HS-5 (cell line): ENCODE measurements at places on chromosomes 5 and 9.
A peak's percentile ranks its signal among the peaks of the same experiment; 100 is the strongest.

DNA sequence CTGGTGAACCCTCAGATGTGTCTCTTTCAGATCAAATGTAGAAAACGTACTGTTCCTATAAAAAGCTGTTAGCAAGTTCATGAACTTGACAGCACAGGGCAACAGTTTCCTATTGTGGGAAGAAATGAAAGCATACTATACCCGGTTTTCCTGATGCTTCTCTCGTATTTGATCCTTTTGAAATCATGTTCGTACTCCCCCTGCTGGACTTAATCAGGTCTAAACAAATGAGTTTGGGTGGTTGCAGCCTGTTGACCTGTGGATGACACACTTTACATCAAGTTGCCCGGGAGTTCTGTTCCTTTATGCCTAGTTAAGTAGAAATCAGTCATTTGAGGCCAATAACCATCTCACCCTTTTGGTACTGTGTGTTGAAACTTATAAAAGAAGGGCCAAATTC is 1992.3 kb downstream of the MAT2B start:
- peak; percentile 65 for DNase-seq

- no peak for DNase-seq
Observed at GRCh38 chr5:67334373-67334772, 137.8 kb upstream of the CD180 start.

GRCh38 chr5:59874675-59875074 is 18.9 kb downstream of the PDE4D start:
- peak; percentile 56 for DNase-seq

GRCh38 chr5:93076566-93076965 is 504.5 kb downstream of the NR2F1-AS1 start:
- no peak for DNase-seq

- no peak for DNase-seq
Observed at GRCh38 chr5:97412959-97413358, 229.9 kb upstream of the RIOK2 start.

- no peak for DNase-seq
Observed at GRCh38 chr5:67233075-67233474, 36.5 kb upstream of the CD180 start.

DNA sequence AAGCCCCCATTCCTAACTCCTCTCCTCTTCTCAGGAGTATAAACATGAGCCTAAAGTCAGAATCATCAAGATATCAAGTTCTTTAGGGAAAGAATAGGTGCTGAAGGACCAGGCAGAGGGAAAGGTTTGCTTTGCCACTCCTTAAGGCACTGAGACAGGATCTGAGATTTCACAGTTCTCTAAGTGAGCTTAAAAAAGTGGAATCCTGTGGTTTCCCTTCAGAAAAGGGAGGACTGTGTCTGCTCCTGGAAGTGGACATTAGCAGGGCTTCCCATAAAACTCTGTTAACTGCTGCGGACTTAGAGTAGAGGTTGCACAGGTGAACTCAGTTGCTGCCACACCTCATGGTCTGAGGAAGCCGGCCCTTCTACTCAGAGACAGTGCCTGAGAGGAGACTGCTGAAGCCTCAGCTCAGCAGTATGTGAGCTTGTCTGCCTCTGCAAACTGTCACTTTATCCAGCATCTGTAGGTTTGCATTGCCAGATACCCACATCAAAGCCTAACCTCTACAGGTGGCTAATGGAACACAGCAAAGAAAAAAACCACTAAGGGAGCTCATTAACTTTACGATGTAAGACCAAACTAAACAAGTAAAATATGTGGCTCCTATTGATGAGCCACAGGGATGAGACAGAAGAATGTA is 42.9 kb downstream of the RIC1 start:
- DNase-seq: no peak

GRCh38 chr9:70486127-70486526 is 71.7 kb upstream of the KLF9 start:
- no peak for DNase-seq

DNA sequence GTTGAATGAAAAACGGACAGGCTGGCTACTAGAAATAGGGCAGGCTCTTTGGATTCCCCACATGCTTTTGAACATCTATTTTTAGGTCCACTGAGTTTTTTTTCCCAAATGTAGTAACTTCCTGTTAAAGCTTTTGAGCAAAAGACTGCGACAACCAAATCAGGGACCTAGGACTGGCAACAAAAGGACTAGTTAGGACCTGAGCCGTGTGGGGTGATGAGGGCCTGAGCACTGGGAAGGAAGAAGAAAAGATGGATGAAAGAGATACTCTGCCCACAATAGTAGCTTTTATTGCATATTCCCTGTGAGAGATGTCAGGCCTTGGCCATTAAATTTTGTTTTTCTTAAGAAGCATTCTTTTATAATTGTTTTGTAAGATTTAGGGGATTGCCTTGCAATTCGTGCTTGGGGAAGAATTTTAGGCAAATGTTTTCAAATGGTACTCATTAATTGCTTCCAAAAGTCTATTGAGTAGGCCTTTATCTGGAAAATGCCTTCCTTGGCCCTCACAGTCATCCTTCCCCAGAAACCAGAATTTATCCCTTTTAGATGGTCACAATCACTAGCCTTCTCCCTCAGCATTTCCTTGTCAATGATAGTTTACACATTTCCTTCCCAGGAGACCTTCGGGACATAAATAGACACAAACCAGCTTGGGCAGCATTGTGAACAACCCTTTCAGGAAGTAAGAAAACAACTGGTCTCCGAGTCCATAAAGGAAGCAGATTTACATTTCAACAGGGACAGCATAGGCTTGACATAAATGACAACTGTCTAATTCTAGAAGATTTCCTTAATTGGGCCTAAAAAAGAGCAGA is 166.5 kb downstream of the RMI1 start:
- no peak for DNase-seq

- DNase-seq: no peak
Observed at GRCh38 chr9:7844242-7844641, 44.7 kb upstream of the DMAC1 start.

DNA sequence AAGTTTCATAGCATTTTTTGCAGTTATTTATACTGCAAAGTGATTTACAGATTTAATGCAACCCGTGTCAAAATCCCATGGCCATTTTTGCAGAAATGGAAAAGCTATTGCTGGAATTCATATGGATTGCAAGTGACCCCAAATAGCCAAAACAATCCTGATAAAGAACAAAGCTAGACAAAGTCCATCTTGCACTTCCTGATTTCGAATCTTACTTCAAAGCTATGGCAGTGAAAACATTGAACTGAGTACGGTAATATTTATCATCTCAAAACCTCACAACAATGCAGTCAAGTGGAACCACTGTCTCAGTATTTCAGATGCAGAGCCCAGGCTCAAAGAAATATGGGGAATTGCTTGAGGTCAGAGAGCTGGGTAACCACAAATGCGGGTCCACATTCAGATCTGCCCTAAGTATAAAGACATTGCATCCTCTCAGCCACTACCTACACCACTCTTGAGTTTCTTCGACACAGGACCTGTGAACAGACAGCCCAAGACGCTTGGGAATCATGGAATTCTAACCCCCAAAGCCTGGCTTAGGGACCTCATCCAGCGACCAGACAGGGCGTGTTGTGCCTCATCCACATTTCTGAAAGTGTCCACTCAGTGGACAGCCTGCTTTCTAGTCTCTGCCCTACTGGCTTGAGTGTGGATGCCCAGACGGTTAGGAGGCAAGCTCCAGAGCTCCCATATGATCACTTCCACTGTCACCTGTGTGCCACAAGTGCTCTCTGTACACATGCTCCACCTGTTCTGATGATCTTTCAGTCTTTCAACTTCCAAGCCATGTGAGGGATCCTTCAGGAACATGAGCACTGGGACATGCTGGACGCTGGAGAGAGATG is 39.3 kb upstream of the KCNIP1 start:
- DNase-seq: no peak

DNA sequence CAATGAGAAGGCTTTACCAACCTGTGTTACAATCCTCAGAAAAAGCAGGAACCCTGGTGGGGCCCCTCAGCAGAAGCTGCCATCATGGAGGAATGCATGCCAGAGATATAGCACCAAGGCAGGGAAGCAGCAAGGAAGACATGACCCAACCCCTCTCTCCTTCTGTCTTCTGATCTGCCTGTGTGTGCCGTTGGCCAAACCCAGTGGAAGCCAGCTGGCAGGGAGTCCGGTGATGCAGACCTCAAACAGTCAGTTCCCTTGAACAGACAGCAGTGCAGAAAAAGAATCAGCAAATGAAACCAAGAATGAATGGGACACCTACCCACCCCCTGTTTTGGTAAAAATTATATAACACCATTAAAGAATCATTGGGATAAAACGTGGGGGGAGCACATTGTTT is 234.2 kb downstream of the ZNF608 start:
- DNase-seq: no peak

GRCh38 chr9:128903871-128904620 is 16.7 kb upstream of the PHYHD1 start:
- DNase-seq: no peak

DNA sequence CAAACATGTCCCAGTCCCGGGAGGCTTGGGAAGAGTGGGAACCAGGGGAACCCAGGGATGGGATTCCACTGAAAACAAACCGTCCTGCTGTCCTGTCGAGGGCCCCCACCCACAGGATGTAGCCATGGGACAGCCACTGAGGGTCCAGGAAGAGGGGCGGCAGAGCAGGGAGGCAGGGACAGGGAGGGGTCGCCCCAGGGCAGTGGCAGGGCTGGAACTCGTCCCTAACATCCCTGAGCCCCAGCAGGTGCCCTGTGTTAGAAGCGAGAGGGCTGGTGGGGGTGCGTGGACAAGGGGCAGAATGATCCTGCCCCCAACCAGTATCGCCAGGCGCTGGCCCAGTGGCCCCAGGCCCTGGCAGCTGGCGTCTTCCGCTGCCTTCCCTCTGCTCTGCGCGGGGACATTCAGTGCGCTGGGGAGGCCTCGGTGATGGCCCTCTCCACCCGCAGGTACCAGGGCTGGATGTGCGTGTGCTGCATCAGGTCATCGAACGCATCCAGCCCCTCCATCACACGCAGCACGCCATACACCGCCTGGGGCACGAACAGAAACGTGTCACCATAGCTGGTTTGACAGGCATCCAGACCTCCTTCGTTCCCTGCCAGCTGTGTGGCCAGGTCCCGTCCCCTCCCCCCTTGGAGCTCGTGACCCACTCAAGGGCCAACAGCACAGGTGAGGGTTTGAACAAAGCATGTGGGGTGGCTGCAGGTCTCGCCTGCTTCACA is 6.6 kb downstream of the PTGES2 start:
- DNase-seq: no peak

DNA sequence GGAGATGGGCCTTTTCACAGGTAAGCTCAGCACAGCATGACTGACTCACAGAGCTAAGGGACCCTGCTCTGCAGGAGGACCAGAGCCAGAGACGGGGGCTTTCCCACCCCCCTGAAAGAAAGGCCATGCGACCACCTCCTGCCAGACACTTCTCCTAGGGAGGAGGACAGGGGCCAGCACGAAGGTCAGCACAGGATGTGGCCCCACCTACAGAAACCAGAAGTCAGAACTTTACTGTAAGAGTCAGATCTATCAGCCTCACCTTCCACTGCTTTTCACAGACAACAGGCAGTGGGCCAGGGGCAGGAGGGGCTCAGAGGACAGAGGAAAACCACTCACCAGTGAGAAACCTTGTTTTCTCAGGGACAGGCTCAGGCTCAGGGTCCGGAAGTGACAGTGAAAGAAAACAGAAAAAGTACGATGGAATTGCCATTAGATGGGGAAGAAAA is 37.9 kb downstream of the CCNJL start:
- no peak for DNase-seq

DNA sequence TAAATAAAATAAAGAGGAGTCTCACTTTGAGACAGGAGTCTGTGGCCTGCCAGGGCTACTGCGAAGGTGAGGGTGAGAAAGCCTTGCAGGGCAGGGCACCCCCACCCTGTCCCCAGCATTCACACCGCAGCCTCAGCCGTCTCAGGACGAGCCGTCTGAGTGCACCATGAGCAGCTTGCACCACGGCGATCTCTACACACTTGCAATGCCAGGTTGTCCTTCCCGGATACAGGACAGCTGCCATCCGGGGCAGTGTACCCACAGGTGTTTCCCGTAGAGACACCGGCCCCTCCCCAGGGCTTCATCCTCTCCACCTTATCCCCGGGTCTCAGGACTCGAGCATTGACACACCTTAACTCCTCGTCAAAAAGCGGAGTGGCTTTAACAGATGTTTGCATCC is 43.3 kb downstream of the IRX2 start:
- no peak for DNase-seq
